ENCODE measurements at places on chromosomes 7 and 10.
A peak's percentile ranks its signal among the peaks of the same experiment; 100 is the strongest.

DNA sequence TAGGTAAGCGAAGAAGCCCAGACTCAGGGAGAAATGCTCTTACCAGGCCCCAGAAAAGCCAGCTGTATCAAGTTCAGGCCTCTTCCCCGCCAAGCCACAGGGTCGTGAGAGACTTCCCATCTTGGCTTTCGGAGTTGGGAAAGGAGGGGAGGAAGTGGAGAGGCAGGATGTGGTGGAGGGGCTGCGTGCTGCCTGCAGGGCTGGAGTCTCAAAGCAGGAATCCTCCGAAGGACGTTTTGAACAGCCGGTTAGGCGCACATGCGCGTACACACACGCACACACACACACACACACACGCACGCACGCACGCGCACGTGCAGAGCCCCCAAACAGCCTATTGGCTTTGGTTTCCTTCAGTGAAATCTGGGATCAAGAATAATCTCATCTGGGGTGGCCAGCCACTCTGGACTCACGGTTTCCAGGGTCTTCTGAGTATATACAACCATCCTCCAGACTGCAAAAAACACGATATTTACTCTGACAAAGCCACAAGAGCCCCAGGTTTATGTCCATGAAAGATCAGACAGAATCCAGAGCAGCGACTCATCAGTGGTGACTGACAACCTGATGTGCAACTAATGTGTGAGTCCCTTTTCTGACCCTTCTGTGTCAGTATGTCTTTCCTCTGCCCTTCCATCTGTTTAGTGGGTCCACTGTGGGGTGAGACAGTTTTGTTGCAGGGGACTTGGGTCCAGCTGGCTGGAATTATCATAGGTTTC lies 115.0 kb upstream of the ZNF438 start:
- no peak for DNase-seq

- DNase-seq, result no peak
These were observed 57.1 kb upstream of the RHOBTB1 start for GRCh38 chr10:61000769-61001730.

GRCh38 chr7:140161047-140161446 lies 15.7 kb downstream of the KDM7A start:
- DNase-seq, result no peak

DNA sequence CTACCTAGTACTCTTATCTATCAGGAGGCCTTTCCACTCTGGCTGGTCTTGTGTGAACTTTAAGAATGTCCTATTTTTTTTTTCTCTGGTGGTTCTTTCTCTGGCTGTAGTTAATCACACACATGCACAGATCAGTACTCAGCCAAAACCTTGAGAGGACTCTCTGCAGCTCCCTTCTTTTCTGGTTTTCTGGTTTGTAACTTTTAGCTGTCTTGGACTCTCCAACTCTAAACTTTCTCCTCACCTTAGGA lies 54.9 kb upstream of the HELLS start:
- DNase-seq, result no peak

DNA sequence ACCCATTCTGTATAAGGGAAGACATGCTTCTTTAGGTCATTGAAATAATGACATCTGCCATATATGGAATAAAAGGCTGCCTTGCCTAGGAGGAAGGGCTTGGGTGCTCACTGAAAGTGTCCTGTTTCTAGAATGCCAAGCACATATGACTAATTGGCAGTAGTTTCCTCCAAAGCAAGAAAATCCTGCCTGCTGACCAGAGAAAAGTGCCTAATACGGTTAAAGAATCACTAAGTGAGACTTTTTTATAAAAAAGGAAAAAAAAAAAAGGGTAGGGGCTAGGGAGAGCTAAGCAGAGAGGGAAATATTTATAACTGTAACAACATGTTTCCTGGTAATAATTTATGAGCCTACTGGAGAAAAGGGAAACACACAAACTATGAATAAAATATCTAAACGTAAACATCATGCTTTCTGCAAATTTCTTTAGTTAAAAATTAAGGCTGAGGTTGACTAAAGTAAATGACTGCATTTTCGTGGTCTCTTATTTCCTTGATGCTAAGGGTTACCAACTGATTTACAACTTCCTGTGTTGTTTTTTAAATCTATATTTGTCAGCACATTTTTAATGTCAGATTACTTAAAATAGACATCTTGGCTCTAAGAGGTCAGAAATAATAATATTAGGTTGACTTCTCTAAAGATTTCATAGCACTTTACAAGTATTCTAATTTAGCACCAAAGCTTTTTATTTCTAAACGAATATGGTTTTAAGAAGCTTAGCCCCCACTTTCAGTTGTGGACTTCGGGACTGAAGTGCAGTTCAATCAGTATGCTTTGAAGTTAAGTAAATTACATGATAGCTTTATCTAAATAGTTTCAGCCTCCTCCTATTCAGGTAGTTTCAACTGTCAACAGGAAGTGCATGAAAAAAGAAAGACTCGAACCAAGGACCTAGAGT lies 89.6 kb downstream of the CABCOCO1 start:
- DNase-seq, result no peak

DNA sequence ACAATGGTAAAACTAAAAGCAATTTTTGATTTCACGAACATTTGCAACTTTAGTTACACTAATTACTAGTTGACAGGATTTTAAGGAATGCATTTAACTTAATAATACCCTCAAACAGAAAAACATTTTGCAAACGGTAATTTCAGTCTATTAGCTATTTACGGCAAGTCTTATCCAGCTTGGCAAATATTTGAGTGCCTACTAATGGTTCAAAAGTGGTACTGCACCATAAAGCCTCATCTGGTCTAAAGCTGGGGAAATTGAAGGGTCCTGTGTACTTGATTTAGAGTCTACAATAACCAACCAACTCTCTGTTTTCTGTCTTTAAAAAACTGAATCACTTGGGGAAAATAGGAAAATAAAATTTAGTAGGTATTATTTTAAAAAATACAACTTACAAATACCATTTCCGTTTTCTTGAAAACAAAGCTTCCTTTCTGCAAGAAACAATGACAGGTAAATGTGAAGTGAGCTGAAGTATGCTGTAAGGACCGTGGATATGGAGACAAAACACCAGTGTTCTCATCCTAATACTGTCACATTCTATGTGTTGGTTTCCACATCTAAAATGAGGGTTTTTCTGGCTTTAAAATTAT lies 142.3 kb downstream of the VPS50 start:
- no peak for DNase-seq

DNA sequence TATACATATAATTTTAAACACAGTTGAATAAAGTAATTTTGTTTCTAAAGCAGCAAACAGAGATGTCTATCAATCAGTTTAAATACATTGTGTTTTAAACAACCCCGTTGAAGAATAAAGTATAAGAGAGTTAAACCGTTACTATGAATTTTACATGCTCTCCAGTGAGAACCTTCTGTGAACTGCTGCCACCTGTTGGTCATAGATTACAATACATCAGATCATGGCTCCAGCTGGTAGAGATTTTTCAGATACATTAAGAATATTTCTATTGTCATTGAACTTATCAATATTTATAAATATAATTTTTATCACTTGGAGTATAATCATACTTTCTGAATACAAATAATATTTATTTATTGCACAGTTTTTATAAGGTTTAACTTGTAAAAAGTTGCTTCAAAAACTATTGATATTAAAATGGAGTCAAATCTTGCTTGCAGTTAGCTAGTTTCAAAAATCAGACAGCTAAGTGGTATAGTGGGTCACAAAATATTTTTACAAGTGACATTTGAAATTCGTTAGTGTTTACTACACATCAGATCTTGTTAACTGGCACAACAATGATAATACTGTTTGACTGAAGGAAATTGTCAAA lies 561.2 kb upstream of the PHF14 start:
- peak; percentile 13 for DNase-seq

DNA sequence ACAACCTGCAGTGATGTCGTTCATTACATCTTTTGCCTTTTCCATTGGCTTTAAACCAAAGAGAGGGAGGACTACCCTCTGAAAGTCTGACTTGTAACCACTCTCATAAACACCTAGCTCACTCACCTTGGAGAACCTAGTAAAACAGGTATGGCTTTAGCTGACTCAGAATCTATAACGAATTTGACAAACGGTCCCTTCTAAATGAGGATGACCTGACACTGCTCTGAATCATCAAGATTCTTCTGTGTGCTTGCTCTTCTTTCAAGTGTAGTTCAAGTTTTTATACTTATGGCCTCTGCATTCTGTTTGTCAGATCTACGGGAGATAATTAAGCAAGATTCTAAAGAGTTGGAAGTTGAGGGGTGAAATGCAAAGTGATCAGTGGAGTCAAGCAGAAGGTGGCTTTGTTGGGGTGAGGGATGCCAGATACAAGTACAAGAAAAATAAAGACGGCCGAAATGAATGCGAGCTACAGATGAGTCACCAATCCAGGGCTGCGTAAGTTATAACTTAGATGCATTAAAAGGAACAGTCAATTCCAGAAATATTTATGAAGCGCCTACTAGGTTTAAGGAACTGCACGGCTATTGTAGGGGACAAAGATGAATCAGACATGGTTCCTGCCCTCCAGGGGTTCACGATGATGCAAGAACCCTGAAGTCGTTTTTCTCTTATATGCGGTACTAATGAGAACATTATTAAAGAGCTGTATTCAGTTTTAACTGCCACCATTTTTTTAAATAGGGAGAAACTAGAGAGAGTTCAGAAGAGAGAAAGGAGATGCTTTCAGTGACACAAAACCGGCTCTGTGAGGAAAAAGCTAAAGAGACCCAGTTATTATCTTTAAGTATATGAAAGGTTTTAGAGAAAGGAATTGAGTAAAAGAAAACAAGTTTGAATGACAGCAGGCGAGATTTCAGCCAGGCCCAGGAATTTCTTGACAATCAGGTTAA lies 6.5 kb downstream of the HIPK2 start:
- no peak for DNase-seq

- DNase-seq, result no peak
These were observed 3.7 kb downstream of the NAMPT start for GRCh38 chr7:106281127-106281526.

DNA sequence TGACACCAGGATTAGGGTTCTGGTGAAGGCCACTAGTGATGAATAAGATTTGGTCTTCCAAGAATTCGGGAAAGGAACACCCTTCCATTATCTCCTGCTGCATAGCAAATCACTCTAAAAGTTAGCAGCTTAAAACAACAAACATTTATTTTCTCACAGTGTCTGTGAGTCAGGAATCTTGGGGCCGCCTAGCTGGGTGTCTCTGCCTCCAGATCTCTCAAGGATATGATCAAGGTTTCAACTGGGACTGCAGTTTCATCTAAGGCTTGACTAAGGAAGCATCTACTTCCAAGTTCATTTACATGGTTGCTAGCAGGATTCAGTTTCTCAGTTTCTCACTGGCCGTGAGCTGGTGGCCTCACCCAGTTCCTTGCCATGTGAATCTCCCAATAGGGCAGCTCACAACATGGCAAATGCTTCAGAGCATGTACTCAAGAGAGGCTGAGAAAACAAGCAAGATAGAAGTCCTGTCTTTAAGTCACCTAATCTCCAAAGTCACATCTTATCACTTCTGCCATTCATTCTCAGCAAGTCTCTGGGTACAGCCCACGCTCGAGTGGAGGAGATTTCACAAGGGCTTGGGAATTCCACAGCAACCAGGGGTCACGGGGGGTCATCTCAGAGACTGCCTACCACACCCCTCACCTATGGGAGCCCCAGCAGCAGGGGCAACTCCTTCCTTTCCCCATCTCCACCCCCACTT lies 26.8 kb downstream of the TLX1 start:
- no peak for DNase-seq

DNA sequence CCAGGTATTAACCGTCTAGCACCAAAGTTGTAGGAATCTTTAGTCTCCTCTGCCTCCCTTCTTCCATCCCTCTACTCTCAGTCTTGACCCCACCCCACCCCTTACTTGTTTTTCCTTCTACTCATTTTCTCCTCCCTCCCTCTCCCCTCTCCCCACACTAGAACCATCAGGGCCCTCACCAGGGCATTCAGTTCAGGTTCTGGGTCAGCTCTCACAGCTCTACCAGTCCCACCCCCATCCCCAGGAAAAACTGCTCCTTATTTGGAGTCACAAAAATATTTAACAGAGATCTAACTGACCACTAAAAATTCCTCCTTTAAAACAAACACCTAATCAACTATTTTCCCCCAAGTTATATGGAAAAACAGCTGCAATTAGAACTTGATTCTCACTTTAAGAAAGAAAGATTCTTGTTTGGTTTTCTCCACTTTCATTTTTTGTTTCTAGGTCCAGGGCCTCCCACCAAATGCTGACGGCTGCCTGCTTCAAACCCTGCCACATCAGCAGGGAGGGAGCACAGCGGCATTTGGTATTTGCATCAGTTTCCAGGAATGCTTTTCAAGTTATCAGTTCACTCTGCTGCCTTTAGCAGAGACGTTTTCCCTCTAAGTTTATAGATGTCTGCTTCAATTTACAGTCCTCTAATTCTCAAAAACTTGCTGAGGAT lies 2.8 kb upstream of the COL1A2 start:
- no peak for DNase-seq

DNA sequence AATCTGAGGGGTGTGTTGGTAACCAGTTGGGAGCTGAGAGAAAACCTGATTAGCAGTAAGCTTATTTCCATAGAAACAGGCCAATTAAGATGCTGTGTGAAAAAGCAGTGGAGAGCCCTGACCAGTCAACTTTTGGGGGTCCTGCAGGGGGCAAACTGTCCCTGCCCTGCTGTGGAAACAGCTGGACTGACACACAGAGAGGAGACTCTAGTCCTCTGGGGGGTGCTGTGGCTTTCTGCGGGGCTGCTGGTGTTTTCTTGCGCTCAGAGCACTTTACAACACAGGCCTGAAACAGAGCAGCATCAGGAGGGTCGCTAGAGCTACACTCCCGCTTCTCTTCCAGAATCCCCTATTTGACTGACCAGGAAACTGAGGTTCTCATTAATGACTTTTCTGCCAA lies 546.9 kb upstream of the GALNT17 start:
- no peak for DNase-seq

GRCh38 chr7:17136126-17136525 lies 162.3 kb upstream of the AHR start:
- DNase-seq, result no peak

DNA sequence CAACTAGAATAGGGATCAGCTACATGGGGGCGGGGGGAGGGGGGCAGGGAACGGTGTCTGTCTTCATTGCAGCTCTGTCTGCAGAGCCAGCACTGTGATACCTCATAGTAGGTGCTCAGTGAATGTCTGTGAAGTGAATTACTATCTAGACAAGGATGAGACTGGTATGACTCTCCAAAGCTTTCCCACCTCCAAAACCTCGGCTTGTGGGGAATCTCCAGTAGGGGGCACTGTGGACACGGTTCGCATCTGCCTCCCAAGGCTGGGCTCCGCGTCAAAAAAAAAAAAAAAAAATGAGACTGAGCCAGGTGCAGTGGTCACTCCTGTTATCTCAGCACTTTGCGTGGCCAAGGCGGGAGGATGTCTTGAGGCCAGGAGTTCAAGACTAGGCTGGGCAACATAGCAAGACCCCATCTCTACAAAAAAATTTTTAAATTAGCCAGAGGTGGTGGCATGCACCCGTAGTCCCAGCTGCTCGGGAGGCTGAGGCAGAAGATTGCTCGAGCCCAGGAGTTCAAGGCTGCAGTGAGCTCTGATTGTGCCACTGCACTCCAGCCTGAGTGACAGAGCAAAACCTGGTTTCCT lies 9.6 kb downstream of the TRIM56 start:
- DNase-seq, result peak; percentile 26

- no peak for DNase-seq
These were observed 28.7 kb upstream of the CALU start for GRCh38 chr7:128710481-128710880.

All from substantia nigra (tissue), 51 donors.